ENCODE measurements at places on chromosomes 2 and 18.

GRCh38 chr2:85179541-85179940, 46.3 kb downstream of the TCF7L1 start:
- no peak for DNase-seq

DNA sequence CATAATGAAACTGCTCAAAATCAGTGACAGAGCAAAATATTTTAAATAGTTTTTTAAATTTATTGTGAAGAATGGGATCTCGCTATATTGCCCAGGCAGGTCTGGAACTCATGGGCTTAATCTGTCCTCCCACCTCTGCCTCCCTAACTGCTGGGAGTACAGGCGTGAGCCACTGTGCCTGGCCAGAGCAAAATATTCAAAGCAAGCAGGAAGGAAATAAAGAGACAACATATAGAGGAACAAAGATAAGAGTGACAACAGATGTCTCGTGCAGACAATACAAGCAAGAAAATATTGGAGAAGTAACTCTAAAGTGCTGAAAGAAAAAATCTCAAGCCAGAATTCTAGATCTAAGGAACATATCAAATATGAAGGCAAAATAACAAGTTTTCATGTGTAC, 5.0 kb upstream of the SCLY start:
- no peak for DNase-seq

- DNase-seq, result peak; percentile 16
These were observed 128.0 kb upstream of the GYPC start for GRCh38 chr2:126527836-126528490.

- DNase-seq, result no peak
These were observed 813.3 kb downstream of the SLC4A3 start for GRCh38 chr2:220440731-220441130.

DNA sequence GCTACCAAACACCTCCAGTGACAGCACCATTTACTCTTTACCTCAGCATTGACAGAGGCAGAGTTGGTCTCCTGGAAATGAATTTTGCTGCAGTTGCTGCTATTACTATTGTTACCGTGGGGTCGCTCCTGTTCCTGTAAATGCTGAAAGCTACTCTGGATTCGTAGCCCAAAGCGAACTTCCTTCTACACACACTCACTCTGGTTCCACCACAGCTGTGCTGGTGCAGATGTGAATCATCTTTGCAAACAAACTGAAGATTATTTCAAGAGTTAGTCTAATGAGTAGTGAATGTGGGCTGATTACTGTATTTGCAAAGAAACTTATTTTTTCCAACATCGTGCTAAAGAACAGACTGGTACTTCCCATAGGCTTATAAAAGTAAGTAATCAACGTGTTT, 304.0 kb downstream of the LPIN1 start:
- DNase-seq, result no peak

DNA sequence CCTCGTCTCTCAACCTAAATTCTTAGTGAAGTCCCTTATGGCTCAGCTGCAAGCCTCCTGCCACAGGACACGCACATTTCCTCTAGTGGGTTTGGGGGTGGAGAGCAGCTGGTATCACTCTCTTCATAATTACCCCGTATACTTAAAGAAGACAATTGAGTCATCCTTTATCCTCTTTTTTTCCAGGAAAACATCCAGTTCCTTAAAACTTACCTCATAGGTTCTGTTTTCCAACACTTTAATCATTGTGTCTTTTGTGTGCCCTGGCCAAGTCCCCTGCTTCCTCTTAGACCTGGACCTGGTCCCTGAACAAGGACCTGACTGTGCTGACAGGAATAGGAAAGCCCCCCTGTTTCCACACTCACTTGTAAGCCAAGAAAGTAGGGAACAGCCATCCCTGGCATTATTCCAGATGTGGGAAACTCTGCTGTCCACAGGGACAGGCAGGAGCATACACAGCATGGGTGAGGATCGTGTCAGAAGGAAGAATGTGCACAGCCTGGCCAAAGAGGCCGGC, 42.3 kb upstream of the MYO1B start:
- no peak for DNase-seq

GRCh38 chr2:38692636-38693318, 26.9 kb downstream of the GALM start:
- DNase-seq, result no peak
